ENCODE measurements at places on chromosomes 5 and 9.

DNA sequence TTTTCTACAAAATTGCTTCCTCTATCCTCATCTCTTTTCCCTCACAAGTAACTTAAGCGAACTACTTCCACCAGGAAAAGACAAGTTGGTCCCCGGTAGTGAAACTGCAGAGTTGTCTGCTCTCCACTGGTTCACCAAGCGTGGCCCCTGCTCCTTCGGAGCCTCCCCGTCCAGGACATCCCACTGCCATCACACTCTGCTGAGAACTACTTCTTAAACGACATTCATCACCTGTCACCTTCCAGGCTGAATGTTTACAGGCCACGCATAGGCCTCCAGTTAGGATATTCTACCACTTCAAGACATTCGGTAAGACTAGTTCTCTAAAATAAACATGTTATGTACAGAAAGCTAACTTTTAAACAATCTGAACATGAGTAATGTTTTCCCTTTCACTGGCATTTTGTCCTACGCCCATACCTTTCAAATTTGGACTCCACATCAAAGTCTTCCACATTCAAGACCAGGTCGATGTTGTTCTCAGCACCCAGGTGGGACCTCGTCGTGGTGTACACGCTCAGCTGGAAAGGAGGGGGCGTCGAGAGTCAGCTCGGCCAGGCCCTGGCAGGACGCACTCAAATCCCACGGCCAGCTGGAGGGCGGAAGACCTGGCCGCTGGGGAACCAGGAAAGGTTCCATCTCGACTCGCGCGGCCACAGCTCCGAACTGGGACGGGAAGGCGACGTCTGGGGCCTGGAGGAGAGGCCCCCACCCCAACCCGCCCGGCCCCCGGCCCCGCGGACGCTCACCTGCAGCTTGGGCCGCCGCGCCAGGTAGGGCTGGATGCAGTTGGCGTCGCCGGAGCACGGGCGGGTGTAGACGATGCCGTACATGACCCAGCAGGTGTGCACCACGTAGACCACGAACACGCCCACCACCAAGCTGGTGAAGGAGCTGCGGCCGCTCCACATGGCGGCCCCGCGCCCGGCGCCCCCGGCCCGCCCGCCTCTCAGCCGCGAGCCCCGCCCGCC is 683 bp downstream of the CLPTM1L start:
- peak; percentile 25 for DNase-seq

- DNase-seq = peak; percentile 45
Observed at GRCh38 chr5:112965733-112966306, 10.8 kb upstream of the DCP2 start.

- no peak for DNase-seq
Observed at GRCh38 chr9:106218427-106218826, 524.1 kb downstream of the TMEM38B start.

- no peak for DNase-seq
Observed at GRCh38 chr5:33523208-33523771, 82.5 kb downstream of the TARS1 start.

GRCh38 chr5:57501414-57502201 is 19.0 kb upstream of the ACTBL2 start:
- no peak for DNase-seq

All from activated CD4-positive, alpha-beta T cell treated with anti-CD3 and anti-CD28 coated beads for 48 hours (primary cell).